ENCODE measurements at places on chromosomes 12 and 14.
A peak's percentile ranks its signal among the peaks of the same experiment; 100 is the strongest.

- DNase-seq, result peak; percentile 39
Observed at GRCh38 chr14:69093631-69094421, 59.1 kb downstream of the DCAF5 start.

DNA sequence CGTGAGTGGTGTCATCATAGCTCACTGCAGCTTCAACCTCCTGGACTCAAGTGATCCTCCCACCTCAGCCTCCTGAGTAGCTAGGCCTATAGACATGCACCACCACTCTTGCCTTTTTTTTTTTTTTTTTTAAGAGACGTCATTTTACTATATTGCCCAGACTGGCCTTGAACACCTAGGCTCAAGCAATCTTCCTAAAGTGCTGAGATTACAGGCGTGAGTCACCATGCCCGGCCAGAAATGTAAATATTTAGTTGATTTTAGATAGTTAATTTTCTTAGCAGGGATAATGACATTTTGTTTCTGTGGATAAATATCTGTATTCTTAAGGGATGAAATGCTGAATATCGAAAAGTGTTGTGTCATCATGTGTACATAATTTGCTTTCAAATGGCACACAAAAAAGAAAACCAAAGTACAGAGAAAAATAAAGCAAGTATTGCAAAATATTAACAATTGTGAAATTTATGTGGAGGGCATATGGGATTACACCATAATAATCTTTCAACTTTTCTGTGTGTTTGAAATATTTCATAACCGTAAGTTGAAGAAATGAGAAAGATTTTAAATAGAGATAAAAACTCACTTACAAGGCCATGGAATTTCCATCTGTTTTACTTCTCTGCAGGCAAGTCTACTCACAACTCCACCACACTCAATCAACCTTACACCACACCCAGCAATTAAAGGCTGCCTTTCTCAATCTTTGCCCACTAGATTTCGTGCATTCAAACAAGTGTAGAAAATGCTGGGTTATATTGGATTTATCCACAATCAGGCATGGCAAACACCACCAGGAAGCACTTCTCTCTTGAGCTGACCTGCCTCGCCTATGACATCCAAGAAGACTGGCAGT lies 93.7 kb downstream of the SPTSSA start:
- no peak for DNase-seq

- no peak for DNase-seq
Observed at GRCh38 chr12:114547636-114548035, 136.3 kb downstream of the TBX3 start.

GRCh38 chr14:88385212-88386101 lies at the start of gene SPATA7:
TSS of gene SPATA7 (plus strand) at chr14:88385657. CDS start at chr14:88385819, 162 bp downstream.
- peak; percentile 100 for DNase-seq

GRCh38 chr12:69533844-69534243 lies 51.4 kb upstream of the CCT2 start:
- no peak for DNase-seq

GRCh38 chr12:49567302-49567610 lies 686 bp downstream of the MCRS1 start:
- DNase-seq, result no peak

DNA sequence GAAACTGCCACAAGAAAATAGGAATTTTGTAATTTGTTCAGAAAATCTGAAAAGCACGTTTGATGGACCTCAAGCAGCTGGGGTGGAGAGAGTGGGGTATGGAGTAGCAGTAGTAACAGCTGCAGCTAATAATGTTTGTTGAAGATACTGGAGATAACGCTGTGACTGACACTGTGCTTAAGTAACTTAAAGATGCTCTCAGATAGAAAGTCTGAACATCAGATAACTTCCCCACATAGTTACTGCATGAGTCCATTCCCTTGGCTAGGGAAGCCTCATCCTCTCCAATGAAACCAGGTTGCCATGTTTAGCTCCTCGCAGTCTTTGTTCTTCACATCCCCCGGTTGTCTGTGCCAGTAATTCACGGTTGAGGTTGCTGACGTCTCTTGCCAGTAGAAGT lies 24.9 kb downstream of the RMST start:
- no peak for DNase-seq

DNA sequence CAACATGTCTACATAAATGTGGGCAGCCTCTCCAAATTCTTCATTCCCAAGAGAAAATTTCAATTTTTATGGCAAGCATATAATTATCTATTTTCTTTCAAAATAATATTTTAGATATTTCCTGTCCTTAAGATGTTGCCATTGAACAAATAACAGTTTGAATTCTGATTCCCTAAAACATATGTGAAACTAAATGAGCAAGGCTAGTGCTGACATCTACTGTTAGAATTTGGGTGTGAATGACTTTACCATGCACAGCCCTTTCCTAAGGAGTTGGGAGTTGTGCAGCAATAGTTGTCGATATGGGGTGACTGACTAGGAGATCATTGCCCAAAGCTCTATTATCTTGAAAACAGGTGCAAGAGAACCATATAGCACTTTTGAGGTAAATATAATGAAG lies 108.2 kb upstream of the SLC38A4 start:
- peak; percentile 39 for DNase-seq

DNA sequence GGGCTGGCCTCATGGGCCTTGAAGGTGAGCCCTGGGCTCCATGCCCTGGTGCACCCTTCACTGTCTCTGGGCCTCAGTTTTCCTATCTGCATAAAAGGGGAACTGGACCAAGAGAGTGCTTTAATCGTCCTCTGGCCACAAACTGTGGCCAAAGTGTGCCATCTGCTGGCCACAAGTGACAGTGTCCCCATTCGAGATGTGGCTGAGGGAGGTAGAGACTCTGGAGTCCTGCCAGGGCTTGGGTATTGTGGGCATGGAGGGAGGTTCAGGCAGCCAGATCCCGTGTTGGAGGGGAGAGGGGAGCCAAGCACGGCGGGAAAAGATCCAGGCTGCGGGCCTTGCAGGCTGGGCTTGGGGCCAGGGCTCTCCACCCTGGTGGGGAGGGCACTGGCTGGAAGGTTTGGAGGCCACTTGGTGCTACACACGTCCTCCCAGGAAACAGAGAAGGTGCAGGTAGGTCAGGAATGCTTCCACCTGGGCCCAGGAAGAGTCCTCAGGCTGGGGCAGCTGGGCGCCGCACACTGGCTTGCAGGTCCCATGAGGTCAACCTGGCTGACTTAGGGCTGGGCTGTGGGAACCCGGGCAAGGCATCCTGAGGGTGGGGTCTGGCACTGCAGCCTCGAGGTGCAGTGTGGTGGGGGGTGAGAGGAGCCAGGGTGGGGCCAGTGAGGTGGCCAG lies 7.3 kb upstream of the KIF26A start:
- DNase-seq, result peak; percentile 65

DNA sequence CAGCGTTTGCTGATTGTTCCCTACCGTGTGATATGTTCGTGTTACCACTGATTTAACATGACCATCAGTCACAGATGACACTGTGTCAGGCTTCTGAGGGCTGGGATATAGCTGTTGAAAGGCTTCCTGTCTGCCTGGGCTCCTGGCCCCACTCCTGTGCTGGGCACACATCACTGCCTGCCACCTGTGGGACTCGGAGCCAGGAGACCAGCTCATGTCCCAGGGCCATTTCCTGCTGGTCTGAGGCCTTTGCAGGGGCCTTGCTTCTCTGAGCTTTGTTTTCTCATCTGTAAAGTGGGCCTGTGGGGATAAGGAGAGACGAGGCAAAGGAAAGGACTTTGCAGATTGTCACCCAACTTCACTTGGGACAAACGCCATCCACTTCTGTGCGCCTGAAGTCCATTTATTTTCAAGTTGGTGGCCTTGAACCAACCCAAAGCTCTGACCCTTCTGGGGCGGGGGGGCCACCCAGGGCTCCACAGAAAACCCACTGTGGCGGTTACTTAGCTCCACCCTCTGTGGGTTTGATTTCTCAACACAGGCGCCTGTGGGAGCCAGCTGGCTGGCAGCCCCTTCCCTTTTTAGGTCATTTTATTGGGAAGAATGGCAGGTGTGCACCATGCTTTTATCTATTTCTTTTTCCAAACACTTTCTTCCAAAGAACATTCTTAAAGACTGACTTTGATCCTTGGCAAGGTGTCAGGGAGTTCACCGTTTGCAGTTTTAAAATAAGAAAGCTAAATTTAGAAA lies 54.1 kb downstream of the BEGAIN start:
- no peak for DNase-seq

- peak; percentile 43 for DNase-seq
Observed at GRCh38 chr12:27333403-27334009, 870 bp downstream of the BMAL2 start.

GRCh38 chr12:110600254-110600653 lies 13.7 kb upstream of the TCTN1 start:
- no peak for DNase-seq

DNA sequence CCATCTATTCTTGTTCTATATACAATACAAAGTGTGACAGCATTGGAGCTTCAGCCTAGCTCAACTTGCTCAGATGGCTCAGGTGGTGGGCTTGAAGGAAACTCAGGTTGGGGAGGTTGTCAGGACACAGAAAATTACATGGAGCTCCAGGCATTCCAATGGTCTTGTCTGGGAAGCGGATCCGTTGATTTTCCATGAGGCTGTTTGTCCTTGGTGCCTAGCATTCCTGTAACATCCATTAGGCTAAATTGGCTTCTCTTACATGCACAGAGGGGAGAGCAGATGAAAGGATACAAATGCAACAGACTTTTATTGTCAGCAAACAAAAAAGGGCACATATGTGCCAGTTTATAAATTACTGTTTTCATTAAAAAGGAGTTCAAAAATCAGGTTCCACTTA lies 75.5 kb upstream of the OTX2 start:
- DNase-seq, result peak; percentile 30

DNA sequence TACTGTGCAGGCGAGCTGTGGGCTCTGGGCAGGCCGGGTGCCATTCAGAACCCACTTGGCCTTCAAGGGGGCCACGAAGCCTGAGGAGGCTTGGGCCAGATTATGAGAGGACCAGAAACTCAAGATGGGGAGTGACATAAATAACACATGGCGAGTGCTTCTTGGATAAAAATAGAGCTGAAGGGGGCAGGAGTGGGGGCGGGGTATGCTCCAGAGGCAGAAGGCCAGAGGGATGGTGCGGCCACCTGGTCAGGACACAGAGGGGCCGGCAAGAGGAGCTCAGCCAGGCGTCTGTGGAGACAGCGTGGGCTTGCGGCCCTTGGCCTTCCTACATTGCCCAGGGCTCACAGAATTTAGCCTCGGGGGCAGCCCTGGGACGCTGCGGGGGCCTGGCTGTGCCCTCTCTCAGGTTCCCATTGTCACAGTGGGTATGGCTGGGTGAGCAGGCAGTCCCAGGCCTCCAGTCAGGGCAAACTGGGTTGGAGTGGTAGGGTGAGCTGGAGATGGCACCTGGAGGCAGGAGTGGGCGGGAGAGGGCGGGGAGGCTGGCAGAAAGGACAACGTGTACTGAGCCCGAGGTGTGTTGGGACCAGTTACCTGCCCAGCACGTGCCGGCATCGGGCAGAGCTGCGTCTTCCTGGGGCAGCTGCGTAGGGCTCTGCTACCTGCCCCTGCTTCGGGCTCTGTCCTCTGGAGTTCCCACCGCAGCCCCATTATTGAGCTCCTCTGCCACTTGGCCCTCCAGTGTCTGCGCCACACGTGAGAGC lies 7.4 kb upstream of the SLC25A29 start:
- DNase-seq, result no peak

DNA sequence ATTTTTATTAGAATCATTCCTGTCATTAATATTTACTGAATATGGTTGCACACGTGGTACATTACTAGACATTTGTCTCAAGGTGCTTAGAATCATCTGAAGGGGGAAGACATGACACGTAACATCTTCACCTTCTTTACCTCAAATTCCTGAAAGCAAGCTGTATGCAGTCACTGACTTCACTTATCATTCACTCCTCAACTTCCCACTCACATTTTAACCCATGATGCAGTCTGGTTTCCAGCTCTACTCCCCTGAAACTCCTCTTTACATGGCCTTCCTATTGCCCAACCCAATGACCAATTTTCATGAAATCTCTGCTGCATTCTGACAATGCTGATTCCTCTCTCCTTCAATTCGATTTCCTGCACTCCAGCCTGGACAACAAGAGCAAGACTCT lies 5.8 kb upstream of the PSMC6 start:
- no peak for DNase-seq

DNA sequence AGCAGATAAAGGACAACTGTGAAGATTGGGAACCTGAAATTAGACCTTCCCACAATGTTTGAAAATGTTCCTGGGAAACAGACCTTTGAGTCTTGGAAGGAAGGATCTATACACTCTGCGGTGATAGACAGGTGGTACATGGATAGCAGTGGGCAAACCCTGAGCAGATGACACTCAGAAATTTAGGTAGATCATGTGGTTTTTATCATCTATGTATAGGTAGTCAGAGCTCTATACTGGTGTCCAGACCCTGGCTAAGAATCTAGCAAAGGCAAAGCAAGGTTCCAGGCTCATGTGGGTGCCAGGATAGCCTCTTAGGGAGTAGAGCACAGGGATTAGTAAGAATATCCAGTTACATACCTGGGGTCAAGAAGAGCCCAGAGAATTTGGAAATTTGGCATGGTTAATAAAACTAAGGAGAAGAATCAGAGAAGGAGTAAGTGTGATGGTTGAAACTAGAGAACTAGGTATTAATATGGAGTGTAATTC lies 331.2 kb upstream of the FBXO33 start:
- DNase-seq, result no peak

DNA sequence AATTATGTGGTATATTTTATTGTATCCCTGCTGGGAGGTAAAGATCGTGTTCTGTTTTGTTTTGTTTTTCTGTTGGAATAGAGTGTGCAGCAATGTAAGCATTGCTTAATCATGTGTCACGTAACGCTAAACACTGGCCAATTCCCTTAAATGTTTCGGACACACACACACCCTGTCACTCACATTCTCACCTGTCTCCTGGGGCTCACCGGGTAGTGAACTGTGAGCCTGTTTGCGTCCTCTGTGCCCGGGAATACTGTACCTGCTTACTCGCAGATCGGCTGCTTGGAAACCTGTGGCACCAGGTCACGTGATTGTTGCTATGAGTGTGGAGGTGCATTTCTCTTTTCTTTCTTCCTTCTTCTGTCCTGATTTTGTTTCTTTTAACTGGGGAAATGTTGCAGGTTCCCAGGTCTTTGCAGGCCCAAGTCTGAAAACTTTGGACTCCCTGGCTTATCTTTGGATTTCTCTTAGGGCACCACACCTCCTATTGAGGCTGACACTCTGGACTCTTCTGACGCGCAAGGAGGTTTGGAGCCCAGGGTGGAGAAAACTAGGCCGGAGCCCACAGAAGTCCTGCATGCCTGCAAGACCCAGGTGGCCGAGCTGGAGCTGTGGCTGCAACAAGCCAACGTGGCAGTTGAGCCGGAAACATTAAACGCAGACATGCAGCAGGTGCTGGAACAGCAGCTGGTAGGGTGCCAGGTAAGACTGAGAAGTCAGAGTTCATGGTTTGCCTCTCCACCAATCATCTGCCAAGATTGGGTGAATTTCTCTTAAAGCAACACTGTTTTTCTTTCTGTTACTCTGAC lies 181.1 kb downstream of the ESR2 start:
- no peak for DNase-seq

GRCh38 chr14:54209511-54210250 lies 187.1 kb upstream of the CDKN3 start:
- no peak for DNase-seq

GRCh38 chr12:103547376-103547775 lies 39.7 kb upstream of the STAB2 start:
- no peak for DNase-seq

DNA sequence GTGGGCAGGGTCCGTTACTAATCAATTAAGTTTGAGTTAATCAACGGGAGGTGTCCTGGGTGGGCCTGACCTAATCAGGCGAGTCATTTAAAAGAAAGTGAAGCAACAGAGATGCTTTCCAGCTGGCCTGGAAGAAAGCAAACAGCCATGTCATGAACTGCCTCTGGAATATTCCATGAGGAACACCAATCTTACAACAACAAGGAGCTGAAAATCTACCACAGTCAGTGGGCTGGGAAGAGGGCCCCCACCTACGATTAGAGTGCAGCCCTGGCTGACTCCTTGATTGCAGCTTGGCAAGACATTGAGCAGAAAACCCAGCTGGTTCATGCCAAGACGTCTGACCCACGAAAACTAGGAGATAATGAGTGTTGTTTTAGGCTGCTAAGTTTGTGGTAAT lies 56.2 kb downstream of the SSPN start:
- DNase-seq, result no peak

All from neural progenitor cell (in vitro differentiated cells).